GM12864 (cell line): ENCODE measurements at places on chromosomes 16 and 17.

DNA sequence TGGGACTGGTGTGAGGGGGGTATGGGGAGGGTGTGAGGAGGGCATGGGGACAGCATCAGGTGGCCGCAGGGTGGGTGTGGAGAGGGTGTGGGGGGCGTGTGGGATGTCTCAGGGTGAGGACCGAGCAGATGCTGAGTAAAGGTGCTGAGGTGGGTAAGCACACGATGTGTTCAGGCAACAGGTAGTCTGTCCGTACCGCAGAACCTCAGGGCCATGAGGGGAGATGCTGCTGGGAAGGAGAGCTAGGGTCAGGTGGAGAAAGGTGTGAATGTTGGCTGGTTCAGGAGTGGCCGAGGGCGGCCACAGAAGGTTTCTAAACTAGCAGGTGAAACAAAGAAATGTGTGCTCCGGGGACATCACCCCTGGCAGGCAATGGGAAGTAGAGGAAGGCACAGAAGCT is 80.0 kb upstream of the CDH5 start:
- no peak for DNase-seq

DNA sequence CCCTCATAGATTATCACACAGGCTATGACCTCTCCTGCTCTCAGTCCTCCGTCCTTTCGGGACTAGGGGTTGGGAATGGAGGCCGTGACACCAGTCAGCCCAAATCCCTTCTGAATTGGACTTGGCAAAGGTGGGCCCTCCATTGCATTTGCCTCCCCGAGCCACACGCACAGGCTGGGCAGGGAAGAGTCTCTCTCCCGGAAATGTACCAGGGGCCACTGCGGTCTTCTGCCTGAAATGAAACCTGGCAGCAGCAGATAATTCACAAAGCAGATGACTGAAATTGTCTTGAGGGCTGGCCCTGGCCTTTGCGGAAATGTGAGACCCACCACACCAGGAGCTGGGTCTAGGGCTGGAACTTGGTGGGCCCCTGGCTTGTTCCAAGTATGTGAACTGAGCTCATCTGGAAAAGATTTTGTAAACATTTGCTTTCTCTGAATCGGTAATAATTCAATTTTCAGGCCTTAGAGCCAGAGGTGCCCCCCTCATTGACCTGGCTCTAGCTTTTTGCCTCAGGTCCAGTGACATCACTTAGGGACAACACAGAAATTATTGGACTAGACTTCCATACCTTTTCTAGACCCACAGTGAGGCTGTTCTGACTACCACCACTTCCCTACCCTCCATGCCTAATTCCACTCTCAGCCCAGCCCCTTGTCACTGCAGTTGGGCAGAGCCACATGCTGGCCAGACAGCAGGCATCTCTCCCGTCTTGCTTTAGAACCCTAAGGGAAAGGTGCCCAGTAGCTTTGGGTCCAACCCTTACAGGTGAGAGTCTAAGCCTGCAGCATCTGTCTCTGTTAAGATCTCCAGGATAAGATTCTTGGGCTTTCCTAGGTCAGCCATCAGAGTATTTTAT is 75.2 kb downstream of the CCDC182 start:
- DNase-seq: no peak

DNA sequence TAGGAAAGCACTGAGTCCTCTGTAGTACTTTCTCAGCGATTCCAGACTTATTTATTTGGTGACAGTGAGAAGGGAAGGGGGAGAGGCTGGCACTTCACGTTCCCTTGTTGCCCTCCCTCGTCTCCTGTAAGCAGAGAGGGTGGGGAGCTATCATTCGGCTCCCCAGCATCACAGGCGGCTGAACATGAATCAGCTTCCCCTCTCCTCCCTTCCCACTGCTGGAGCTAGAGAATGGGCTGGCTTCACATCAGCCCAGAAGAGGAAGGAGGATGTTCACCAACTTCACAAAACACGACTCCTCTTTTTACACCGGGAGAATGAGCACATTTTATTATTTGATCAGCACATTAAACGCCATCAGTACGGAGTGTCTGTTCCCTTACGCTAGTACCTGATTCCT is 6.7 kb upstream of the CMIP start:
- DNase-seq: no peak

- DNase-seq: no peak
These were observed 32.0 kb downstream of the SMPD3 start for GRCh38 chr16:68416057-68417046.

DNA sequence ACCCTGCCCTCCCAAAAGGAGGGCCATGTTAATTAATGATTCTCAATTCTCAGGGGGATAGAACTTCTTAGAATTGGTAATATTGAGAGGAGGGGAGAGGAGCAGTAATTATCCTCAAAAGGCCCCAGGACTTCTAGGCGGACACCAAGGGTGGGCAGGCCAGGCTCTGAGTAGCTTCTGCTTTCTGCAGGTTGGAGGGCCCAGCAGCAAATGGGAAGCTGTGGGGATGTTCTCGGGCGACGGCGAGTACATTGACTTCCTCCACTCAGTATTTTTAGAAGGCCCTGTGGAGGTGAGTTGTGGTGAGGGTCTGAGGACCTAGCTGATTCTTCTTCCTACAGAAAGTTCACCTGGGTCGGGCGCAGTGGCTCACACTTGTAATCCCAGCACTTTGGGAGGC is 57.5 kb downstream of the DNAH2 start:
- no peak for DNase-seq

DNA sequence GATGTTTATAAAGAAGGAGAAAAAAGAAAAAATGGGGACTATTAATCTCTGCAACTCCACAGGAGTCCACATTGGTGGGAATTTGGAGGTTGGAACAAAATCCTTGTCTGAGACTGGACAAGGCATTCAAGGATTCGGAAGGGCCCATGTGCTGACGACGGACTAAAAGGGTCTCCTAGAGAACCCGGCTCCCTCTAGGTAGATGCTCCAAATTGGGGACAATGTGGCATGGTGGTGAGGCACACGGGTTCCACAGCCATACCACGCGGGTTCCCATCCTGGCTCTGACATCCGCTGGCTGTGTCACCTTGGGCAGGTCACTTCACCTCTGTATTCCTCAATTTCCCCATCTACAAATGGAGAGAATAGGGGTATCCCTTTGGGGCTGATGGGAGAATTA is 227.4 kb downstream of the C16orf78 start:
- no peak for DNase-seq

DNA sequence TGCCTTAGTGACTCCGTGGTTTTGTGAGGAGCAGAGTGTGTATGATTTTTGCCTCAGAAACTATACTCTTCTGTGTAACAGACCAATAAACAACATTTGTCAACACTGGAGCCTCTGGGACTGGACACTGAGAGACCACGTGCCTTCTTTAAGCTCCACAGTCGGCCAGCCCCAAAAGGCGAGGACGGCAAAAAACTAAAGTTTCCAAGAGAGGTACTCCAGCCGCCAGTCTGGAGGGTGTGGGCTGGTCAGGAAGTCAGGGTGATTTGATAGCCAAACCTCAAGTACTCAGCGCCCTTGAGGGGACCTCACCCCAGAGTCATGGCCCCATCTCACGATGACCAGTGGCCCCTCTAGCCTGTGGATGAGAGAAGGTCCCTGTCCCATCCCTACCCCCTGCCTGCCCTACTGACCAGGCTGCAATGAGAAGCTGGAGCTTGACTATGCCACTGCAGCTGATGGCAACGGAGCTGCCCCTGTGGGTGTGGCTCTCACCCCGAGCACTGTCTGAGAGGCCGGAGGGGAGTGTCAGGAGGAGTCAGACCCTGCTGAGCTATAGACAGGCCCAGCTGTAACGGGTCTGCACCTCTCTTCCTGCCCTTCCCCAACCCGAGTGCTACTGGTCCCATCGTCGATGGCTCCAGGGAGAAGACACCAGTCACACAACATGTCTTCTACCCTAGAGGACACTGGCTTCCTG is 19.8 kb downstream of the MNT start:
- no peak for DNase-seq

- no peak for DNase-seq
These were observed 414.6 kb upstream of the PSMD7 start for GRCh38 chr16:73882033-73882432.

GRCh38 chr17:64250233-64250835 is 12.7 kb downstream of the TEX2 start:
- DNase-seq: no peak

DNA sequence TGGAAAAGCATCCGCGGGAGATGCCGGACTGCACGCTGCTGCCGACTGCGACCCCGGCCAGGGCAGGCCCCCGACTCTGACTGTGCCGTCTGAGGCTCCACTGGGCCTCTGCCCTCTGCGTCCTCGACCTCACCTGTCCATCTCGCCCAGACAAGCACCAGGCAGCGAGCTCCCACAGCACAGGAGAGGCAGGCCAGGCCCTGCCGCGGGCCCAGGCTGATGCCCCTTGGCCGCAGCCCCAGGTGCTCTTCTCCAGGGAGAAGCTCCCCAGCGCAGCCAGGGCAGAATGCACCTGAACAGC is 98.1 kb upstream of the DNAH17 start:
- DNase-seq: no peak

DNA sequence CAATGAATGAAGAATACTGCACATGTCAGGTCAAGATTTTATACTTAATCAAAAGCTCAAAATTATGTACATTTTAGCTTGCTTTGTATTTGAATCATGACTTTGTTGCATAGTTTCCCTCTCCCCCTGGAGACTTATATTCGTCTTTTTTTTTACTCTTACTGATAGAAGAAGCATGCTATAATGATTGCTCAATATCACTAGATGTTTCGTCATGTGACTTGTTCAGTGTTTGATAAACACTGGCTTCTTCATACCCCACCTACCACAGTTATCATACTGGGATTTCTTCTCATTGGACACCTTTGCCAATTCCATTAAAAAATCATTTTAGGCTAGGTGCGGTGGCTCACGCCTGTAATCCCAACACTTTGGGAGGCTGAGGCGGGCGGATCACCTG is 148.7 kb downstream of the FTO start:
- DNase-seq: no peak

DNA sequence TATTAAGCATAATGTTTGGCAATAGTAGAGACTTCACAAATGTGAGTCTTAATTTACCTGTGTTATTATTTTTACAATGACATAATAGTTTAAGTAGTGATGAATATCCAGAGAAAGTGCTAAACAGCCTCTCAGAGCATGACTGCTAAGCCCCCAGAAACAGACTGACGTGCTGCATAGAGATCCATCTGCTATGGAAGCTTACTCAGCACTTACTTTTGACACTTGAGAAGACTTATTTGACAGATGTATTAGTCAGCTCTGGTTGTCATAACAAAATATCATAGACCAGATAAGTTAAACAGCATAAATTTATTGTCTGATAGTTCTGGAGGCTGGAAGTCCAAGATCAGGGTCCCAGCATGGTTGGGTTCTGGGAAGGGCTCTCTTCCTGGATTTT is 334.9 kb upstream of the MON1B start:
- DNase-seq: no peak

- DNase-seq: no peak
These were observed 802 bp downstream of the SETD6 start for GRCh38 chr16:58515871-58516767.

DNA sequence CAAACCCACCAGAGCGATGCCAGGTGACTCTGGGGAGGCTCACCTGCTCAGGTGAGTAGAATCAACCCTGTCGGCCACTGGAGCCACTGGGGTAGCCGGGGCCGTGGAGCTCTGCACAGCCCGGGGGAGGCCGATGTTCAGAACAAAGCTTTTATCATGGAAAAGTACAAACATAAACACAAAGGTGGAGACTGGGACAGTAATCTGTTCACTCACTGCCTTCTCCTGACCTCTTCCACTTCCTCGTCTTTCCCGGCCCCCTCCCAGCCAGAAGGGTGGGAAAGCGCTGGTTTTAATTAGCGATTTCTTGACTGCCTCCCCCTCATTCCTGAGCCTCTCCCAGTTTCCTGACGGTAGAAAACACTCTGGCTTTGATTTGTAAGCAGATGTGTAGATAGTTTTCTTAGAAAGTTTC is 9.8 kb upstream of the TEX19 start:
- DNase-seq: no peak

DNA sequence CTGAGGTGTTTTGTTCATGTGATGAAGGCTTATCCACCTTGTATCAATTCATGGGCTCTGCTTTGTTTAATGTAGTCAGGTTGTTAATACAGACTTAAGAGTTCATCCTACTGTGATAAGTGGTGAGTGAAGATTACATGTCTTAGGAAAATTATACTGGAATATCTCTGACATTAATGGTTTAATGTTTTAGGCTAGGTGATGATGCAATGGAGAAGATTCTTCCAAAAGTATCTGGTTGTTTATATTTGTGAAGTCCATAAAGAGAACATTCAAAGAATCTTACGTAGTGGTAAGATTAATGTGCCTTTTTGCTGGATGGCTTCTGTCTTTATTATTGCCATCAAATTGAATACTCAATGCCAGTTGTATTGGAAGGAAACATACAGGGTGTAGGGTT is 236.4 kb downstream of the BCAS3 start:
- DNase-seq: no peak

GRCh38 chr17:14436266-14436665 is 135.4 kb downstream of the HS3ST3B1 start:
- DNase-seq: no peak

GRCh38 chr16:57609541-57610401 is 18.7 kb upstream of the ADGRG1 start:
- peak; percentile 90 for DNase-seq

DNA sequence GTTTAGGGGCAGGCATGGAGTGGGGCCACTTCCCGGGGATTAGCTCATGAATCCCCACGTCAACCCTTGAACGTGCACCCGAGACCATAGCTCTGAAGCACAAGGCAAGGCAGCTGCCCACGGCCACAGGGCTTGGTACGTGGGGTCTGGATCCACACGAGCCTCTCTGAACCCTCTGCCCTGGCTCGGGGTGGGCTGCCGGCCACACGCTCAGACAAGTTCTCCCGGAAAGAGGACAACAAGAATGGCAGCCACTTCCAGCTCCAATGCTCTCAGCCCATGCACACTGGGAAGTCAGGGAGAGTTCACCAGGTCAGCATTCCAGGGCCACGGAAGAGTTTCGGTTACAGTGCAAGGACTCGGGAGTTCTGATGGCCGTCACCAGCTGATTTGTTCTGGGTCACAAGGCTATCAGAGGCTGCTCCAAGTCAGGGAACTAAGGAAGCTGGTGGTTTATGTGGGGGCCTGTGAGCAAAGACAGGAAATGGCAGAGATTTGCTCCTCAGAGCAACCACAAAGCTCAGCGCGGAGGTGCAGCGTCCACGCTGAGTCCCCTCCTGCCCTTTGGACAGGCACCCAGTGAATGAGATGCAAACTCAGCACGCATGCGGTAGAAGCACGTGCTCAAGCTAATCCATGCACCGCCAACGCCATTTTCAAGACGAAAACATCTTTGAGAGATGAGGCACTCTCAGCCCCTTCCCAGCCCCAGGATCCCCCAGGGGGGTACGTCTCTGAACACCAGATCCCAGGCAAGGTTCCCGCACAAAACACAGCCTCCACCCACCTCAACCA is 356.4 kb downstream of the FOXL1 start:
- DNase-seq: no peak

- DNase-seq: no peak
These were observed 31.9 kb upstream of the CPNE2 start for GRCh38 chr16:57060323-57061083.

GRCh38 chr17:46854948-46855347 is 3.6 kb downstream of the WNT9B start:
- DNase-seq: no peak
